Spinal cord (tissue), 10 donors: ENCODE measurements at places on chromosomes 16 and 17.

DNA sequence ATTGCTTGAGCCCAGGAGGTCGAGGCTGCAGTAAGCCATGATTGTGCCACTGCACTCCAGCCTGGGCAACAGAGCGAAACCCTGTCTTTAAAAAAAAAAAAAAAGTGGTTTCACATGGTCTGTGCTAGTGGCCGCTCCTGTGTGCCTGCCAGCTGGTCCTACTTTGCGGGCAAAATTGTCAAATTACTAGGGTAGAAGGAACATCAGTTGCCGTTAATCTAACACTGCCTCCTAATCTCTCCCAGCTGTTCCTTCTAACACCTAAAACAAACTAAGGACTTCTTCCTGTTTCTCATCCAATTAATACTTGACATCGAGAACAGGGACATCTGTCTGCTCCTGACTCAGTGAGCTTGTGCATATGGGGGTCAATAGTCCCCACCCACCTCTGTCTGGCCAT lies 23.9 kb downstream of the TMEM11 start:
- no peak for DNase-seq

DNA sequence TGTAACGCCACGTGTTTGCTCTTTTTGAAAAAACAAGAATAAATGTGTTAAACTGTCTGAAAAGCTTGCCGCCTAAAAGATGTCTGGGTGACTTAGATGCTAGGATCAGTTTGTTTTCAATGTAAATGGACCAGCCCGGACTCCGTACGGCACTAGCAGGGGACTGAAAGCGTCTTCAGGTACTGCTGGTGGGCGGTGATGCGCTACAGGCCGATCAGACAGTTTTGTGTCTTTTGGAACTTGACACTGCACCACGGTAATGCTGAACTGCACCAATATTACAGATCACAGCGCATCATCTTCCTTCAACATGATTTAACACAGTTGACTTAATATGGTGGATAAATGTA lies 727 bp upstream of the MBTPS1 start:
- peak; percentile 18 for DNase-seq

- no peak for DNase-seq
These were observed 77.2 kb upstream of the MON1B start for GRCh38 chr16:77113835-77114234.

DNA sequence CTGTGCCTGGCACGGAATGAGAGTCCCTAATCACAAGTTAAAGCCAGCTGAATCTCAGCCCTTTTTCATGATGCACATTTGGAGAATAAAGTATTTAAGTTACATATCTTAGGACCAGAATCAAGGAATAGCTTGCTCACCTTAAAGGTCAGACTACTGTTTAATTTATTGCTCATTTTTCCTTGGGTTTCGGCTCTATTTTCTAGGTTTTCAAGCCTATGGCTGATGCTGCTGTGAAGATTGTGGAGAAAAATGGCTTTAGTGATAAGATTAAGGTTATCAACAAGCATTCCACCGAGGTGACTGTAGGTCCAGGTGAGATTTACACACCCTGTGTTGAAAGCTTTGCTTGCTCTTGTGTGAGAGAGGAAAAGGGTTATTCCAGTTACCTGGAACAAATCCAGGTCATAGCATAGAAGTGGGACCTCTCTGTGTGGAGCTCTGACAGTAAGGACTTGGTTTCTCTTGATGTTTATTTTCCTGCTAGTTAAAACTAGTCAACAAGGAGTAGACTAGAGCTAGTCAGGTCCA lies 18.1 kb downstream of the PRMT7 start:
- no peak for DNase-seq

DNA sequence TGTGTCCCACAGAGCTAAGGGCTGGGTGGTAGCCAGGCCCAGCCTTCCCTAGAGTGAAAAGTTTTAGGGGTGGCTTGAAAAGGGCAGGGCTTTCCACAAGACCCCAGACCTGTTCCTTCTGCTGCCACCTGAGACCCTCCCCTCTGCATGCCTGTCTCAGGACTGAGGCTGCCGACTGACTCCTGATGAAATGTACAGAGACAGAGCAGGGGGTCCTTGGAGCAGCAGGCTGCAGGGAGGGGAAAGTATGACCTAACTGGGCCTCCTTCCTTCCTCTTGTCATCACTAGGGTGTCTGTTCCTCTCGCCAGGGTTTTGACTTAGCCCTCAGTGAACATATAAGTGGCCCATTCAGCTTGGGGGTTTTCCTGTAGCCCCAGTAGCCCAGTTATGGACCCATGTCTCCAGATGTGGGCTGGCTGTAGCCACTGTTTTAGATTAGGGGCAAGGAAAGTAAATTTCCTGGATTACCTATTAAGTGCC lies 14.9 kb upstream of the NFATC3 start:
- DNase-seq = no peak

GRCh38 chr17:40791787-40792436 lies 7.8 kb downstream of the KRT28 start:
- peak; percentile 5 for DNase-seq

- DNase-seq = peak; percentile 95
These were observed at the start of gene CEP95 for GRCh38 chr17:64506576-64507412. TSS of gene CEP95 (plus strand) at chr17:64506977. CDS start at chr17:64507098, 121 bp downstream.

- no peak for DNase-seq
These were observed 28.0 kb downstream of the OR1D5 start for GRCh38 chr17:3035256-3035967.

DNA sequence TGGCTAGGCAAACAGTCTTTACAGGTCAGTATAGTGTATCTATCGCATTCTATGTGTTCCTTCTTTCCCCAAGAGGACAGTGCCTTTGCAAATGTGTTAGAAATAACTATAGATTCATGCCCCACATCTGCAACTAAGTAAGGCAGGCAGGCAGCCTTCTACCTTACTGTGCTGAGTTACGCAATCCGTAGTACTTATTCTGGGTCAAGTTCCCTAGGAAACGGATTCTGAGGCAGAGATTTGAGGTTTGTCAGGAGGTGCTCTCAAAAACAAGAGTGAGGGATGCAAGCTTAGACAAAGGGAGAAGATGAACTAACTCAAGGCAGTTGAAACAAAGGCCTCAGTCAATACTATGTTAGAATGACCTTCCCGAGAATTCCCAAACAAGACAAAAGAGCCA lies 12.7 kb upstream of the ANKFY1 start:
- DNase-seq = no peak

- DNase-seq = peak; percentile 51
These were observed 8.9 kb upstream of the AXIN1 start for GRCh38 chr16:361341-361871.

DNA sequence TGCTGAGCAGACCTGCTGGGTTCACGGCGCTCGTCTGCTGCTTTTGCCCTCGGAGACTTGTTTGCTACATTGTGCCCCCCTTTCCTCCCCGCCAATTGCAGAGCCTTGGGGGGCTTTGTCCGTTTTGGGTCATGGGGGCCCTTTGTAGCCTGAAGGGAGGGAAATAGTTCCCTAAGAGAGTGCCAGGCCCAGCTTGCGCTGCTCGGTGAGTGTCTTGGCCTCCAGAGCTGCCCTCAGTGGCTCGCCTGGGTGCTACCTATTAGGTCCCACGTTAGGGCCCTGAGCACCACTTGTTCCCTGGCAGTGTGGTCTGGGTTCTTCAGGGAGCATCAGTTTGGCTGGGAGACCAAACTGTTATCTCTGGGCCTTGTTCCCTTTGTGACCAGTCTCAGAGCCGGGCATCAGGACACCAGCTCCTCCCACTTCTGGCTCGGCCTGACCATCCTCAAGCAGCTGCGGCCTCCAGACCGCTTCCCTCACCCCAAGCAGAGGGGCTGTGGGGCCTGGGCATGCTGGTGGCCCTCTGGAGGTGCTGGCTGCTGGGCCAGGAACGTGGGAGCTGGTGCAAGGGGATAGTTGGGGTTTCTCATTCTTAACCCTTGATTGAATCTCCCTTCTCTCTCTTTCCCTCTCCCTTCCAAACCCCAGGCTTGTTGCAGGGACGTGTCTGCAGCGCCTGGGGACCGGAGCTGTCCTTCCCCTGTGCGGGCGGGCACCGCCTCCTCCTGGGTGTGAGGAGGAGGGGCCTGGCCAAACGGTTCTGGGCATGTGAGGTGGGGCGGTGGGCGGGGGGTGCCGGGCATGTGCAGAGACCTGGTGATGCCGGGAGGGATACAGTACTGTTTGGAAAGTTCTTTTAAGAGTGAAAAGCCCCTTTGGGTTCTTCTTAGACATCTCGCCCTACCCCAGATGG lies 16.0 kb upstream of the ITGB4 start:
- no peak for DNase-seq

DNA sequence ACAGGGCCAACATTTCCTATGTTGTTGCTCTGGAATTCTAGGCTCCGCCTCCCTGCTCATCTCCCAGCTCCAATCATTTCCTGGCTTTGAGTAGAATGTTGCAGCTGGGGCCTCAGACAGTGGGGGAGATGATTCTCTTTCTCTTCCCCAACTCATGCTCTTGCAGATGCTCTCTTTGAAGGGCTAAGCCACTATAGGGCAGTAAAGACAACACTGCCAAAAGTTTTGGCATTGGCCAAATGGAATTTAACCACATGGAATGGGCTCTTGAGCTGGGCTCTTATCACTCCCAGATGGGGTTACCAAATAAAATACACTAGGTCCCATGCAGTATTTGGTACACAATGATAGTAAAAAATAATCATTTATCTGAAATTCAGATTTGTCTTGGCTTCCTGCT lies 19.6 kb upstream of the EFCAB13 start:
- no peak for DNase-seq

GRCh38 chr17:27920569-27920968 lies 27.4 kb upstream of the LYRM9 start:
- no peak for DNase-seq

DNA sequence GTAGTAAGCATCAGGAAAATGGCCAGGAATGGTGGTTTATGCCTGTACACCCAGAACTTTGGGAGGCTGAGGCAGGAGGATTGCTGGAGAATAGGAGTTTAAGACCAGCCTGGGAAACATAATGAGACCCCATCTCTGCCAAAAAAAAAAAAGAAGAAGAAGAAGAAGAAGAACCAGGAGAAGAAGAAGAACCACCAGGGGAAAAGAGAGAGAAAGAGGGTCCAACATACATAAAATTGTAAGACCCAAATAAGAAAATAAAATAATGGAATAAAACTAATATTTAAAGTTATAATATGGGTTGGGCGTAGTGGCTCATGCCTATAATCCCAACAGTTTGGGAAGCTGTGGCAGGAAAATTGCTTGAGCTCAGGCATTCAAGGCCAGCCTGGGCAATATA lies 408.4 kb downstream of the ZFHX3 start:
- no peak for DNase-seq

GRCh38 chr17:49076573-49077384 lies 55.8 kb upstream of the B4GALNT2 start:
- no peak for DNase-seq

DNA sequence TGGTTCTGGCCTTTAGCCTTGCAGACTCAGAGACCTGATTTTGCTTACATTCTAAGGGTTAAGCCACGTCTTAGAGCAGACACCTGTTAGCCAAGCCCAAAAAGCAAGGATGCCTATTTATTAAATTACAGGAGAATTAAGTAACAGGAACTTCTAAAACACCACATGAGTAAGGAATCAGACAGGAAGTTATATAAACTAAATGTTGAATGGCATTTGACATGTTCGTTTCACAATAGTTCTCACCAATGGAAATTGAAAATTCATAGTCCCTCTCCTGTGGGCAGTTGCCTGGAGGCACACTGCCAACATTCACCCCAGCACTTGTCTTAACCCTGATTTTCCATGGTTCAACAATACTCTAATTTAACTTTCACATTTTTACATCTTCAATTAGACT lies 9.0 kb downstream of the KRTAP9-7 start:
- DNase-seq = no peak

- no peak for DNase-seq
These were observed 78.9 kb downstream of the IRX5 start for GRCh38 chr16:55009581-55009980.

DNA sequence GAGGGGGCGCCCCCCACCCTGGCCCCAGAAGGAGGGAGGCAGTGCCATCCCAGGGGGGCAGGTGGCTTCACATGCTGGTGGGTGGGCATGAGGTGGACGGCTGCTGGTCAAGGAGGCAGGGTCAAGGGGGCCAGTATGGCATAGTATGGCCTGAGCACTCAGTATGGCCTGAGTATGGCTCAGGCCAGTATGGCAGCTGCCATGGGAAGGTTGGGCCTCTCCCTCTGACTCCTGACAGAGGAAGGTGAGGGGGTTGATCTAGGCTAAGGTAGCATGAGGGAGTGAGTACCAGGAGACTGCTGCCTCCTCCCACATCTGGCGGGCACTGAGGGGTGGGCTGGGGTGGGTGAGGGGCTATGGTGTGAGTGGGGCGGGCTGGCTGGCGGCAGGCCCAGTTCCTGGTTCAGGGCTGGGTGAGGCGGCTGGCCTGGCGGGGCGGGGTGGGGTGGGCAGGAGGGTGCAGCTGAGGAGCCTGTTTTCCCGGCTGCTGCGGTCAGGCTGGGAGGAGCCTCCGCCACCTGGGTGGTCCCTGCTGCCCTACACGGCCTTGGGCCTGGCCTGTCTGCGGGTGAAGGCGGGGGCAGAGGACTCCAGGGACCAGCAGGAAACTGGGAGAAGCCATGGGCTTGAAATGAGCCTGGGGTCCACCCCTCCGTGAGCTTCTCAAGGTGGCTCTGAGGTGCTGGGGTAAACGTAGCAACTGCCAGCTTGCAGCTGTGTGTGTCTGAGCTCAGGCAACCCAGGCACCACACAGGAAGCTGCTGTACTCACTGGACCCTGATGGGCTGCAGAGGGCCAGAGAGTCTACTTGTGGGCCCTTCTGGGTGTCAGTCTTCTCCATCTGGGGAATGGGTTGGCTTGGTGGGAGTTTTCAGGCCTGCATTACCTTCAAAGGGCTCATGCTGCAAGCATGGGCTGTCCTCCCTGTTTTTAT lies 57.0 kb downstream of the RAI1 start:
- DNase-seq = no peak
